ENCODE measurements at places on chromosomes 7 and 10.

DNA sequence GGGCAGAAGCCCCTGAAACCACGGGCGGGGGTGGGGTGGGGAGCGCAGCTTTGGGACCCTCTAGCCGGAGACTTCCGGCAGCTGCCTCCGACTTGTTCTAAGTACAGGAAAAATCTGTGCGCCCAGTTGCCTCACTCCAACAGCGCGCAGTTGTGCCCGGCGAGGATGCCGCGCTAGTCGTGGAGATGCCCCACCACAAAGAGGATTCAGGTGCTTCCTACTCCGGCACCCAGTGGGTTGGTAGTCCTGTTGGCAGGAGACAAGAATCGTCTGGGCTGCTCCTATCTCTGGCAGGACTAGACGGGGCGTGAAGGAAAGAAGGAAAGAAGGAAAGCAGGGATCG lies 465 bp upstream of the NPY start:
- no peak for DNase-seq

DNA sequence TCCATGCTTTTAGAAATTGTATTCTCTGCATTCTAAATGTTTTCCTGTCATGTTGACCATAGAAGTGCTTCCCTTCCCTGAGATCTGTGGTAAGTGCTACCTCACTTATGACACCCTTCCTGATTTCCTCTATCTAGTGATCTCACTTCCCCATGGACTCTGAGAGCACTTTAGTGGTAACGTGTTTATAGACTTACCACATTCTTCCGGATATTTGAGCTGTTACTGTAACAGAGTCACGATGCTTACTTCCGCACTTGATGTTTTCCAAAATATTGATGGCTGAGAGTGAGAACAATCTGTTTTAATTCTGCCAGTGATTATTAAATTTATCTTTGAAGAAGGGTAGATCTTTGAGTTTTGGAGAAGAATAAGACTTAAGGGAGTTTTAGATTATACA lies 60.1 kb upstream of the NAMPT start:
- no peak for DNase-seq

GRCh38 chr10:59942556-59942955 lies 36.2 kb upstream of the CCDC6 start:
- DNase-seq: no peak

GRCh38 chr10:99431190-99431760 lies 851 bp upstream of the GOT1 start:
- no peak for DNase-seq

DNA sequence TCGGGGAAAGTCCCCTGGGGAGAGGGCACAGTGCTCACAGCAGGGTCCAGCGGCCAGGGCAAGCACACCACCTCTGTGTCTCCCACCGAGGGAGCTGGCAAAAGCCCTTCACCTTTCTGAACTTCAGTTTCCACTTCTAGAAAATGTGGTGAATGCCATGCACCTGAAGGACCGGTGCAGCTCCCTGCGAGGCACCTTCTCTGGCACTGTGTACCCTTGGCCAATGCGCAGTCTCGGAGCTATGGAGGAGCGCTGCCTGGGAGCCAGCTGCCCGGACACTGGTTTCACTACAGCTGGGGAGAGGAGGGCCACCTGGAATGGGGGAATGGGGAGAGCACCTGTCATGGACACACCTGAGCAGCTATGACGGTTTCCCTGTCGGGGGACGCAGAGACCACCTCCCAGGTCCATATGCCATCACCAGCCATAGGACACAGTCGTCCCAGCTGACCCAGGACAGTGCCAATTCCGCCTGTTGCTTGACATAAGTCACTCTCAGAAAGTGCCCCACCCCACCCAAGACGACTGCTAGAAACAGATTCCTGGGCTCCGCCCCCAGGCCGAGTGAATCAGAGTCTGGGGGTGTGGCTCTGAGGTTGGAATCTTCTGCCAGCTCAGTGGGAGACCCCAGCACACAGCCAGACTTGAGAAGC lies 16.8 kb downstream of the RASGEF1A start:
- DNase-seq: no peak
